ENCODE measurements at places on chromosomes 16 and 17.
A peak's percentile ranks its signal among the peaks of the same experiment; 100 is the strongest.

- DNase-seq = no peak
These were observed 14.2 kb downstream of the YWHAE start for GRCh38 chr17:1385861-1386260.

GRCh38 chr16:84571506-84571905, 46.4 kb downstream of the COTL1 start:
- no peak for DNase-seq

DNA sequence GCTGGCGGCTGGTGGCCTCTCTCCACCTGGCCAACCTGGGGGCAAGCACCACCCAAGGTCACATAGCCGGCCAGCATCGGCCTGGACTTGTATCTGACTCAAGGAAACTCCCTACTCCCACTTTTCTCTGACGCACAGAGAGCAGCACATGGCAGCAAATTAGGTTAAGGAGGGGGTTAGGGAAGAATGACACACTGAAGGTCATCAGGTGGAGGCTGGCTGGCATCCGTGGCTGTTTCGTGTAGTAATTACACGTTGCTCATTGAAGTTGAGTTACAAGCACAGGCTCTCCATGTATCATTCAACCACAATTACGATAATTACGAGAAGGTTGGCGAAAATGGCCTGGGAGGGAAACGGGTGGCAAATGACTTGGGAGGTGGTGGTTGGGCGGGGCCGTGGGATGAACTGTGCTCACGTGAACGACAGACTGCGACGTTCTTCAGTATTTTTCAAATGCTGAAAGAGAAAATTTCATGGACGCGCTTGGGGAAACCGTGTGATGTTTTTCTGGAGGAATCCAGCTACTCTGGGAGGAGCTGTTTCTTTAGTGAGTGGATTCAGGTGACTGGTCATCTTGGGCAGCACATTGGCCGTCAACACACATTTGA, 4.0 kb upstream of the METRNL start:
- no peak for DNase-seq

DNA sequence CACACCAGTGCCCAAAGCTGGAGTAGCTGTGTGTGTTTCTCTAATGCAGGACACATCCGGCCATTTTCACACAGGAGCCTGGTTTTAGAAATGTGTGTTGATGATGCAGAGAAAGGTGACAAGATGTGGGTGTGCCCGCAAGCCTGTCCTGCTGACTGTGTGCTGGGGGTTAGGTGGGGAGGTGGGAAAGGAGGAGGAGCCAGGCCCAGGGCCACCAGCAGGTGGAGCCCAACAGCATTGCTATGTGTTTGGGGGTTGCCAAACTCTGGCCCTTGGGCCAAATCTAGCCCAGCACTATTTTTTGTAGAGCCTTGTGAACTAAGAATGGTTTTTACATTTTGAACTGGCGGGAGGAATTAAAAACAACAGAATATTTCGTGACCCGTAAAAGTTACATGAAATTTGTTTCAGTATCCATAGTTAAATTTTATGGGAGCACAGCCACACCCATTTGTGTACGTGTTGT, 61.7 kb upstream of the LGALS9 start:
- DNase-seq = peak; percentile 71

DNA sequence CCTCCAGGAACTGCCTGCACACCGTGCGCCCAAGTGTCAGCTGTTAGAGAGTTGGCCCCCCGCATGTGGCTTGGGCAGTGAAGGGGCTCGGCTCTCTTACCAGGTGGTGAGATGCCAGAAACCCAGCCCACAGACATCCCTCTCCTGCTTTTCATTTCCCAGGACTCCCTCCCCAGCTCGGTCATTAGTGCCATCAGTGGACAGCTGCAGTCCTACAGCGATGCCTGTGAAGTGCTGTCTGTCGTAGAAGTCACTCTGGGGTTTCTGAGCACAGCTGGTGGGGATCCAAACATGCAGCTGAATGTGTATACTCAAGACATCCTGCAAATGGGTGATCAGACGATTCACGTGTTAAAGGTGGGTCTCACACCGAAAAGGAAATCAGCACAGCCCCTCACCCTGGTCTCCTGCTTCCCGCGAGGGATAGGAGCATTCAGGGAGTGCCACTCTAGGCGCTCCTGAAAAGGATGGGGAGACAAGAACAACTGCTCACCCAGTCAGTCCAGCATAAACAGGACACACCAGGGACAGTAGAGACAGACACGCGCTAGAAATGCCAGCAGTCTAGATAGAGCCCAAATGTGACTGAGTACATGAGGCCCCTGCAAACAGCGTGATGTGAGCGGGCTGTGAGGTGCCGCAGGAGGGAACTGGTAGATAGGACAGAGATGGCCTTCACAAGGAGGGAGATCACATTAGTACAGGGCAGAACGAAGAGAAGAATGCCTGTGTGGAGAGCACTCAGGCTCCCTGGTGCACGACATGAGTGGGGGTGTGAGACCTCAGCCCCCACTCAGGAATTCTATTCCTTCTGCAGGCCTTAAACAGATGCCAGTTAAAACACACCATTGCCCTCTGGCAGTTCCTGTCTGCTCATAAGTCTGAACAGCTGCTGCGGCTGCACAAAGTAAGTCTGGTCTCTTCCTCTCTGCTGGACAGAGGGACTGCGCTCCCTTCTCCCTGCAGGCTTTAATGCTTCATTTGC, 25.7 kb upstream of the ENDOV start:
- no peak for DNase-seq

GRCh38 chr16:88355389-88356123, 27.2 kb upstream of the ZNF469 start:
- DNase-seq = no peak

GRCh38 chr17:28912938-28913333, 10.1 kb upstream of the DHRS13 start:
- no peak for DNase-seq

DNA sequence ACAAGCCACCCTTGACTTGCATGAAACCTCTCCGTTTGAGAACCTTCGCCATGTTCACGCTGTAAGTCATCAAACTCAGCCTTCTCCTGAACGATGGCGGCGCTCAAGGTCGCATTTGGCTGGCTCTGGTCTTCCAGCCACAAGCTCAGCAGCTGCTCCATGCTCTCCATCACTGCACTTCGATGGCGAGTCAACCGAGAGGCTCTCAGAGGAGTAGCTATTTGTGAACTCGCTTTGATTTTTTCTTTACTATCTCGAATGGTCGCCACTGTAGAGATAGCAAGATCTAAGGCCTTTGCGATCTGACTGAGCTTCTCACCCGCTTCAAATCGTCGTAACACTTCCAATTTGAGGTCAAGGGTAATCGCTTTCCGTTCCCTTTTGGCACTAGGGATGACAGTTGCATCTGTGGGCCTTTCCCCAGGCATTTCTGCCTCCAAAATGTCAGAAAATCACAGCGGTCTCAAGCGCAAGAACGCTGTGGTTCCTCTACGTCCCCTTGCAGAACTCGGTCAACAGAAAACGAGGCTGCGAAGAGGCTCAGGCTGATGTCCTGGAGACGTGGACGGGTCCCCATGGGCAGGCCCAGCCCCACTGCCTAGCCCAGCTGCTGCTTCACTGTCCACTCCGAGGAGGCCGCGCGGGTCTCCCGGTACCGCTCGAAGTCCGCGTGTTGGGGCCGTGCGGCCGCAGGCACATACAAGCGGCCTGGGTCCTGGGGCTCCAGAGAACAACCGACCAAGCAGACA, 23.1 kb downstream of the DEF8 start:
- DNase-seq = no peak

Data from activated CD4-positive, alpha-beta T cell treated with anti-CD3 and anti-CD28 coated beads, Interleukin-2, amount 50 U/mL, for 16 hours (primary cell).